ENCODE measurements at places on chromosomes 2 and 18.
A peak's percentile ranks its signal among the peaks of the same experiment; 100 is the strongest.

DNA sequence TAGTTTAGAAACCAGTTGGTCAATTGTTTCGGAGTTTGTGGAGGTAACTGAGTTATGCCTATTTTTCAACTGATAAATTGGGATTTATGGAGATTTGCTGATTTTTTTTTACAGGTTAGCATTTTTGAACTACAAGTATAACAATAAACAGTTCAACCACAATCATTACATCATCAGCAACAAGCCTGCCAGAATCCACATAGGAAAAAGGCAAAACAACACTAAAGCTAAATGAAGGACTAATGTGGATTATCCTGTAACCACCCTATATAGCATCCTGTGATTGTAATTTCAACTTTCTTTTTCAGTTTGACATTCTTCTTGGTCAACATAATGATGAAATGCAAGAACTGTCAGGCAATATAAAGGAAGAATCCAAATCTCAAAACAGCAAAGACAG lies 76.5 kb downstream of the CCDC102B start:
- DNase-seq, result peak; percentile 1

DNA sequence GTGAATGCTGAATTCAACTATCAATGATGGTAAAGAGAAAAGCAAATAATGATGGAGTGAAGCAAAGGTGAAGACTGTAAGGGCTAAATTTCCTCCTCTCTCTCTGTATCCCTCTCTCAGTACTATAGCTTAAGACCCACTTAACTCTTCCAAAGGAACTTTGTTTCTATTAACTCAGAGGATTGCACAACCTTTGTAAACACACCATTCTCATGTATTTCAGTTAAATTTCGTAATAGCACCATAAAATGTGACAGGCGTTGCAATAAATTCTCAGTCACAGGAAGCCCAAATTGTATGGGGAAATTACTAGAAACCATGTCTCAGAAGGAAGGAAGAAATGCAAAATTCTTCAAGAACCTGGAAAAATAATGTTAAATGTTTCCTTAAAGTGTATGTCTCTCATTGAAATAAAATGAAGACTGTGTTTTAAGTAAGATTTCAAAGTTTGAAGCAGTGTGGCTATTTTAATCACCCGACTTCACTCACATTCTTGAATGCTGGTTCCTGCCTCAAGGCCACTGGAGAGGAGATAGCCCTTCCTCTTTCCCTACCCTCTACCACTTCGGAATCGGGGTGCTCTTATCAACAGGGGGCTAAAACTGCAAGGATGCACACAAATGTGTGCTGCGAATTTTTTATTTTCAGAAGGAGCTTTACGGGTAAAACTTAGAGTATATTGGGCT lies 112.1 kb downstream of the FTCDNL1 start:
- peak; percentile 61 for DNase-seq

DNA sequence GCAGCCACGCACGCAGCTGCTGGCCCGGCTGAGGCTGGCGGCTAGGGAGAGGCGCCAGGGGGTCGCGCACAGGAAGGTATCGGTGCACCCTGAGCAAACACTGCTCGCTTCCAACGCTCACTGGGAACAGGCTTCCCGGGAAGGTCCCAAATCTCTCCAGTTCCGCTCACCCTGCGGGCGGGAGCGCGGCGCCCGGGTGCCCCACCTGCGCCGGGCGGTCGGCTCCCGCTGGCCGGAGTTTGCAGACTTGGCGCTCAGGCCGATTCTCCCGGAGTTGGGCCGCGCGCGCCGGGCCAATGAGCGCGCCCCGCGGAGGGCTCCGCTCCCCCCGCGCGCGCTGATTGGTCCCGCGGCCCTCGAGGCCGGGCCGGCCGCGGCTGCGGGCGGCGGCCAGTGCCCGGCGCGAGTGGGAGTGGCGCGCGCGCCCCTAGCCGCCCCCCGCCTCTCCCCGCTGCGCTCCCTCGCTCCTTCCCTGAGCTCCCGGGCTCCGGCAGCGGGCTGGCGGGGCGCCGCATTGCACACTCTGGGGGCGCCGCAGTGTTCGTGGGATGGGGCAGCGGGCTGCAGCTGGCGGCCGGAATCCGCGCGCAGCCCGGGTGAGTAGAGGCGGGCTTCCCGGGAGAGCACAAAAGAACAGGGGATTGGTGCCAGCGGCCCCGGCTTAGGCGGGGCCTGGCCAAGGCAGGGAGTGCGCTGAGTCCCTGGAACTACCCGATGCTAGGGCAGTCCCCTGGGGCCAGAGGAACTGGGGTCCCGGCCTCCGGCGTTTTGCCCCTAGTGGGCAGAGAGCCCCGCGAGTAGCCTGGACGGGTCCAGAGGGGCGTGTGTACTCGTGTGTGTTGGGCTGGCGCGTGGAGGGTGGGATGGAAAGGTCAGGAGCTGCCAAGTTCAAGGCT lies at the start of gene LYPD6:
LYPD6 (plus strand) TSS at position 461 of the 896 bp plus-strand sequence. CDS start 107,122 bp downstream, outside the sequence.
- DNase-seq, result peak; percentile 70

DNA sequence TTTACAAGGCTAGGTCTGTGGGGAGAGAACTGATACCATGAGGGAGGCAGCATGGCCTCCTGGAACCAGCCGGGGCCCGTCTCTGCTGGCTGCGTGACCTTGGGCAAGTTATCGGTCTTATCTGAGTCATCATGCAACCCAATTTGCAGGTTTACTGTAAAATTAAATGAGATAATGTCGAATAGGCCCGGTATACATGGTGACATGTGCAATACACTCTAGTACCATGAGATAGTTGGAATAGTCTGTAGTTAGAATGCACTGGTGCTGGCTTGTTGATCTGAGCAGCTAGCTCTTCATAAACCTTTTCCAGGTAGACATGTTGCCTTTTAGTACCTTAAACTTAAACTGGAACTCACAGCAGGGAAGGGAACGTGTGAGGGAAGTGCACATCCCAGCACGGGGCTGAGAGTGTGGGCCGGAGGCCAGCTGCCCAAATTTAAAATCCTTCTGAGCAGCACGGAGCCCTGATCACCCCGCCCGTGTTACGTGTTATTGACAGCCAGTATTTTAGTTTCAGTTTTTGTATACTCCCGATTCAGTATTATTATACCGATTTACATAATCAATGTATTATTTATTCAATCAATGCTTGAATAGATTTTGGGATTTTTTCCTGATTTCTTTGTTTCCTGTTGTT lies 72.4 kb upstream of the HS6ST1 start:
- DNase-seq, result no peak

DNA sequence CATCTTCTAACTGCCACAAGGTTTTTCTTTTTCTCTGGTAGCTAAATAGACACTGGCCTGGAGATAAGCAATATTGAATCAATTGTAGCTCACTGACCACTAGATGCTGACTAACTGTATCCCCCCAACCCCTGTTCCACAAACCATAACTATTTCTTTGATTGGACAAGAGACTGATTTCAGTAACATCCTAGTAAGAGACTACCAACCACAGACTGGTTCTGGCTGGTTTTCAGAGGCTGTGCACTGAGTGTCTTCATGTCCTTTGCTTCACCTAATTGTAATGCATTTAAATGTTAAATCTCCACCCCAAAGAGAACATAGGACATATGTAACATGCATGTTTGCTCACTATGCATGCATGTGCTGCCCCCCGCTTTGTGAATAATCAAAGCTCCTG lies 3.2 kb upstream of the AAK1 start:
- DNase-seq, result no peak

DNA sequence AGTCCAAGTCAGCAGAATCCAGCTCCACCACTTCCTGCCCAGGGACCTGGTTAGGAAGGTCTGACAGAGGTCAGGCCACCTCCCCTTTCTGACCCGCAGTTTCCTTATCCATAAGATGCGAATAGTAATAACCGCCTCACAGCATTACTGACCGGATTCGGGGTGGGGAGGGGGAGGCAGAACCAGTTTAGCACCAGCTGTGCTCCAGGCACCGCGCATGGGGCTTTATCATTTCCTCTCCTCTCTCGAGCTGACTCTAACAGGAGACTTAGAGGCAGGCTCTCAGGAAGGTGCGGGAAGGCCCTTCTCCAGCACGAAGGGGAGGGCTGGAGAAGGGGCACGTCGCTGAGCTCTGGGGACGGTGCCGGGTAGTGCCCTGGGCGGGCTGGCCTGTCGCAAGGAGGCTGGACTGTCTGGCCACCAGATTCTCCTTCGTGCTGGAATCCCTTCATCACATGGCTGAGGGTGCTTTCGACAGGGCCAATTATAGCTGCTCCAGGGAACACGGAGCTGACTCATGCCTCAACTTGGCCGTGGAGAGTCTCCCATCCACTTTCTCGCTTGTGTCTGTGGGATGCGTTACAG lies 5.7 kb downstream of the EHD3 start:
- peak; percentile 77 for DNase-seq

DNA sequence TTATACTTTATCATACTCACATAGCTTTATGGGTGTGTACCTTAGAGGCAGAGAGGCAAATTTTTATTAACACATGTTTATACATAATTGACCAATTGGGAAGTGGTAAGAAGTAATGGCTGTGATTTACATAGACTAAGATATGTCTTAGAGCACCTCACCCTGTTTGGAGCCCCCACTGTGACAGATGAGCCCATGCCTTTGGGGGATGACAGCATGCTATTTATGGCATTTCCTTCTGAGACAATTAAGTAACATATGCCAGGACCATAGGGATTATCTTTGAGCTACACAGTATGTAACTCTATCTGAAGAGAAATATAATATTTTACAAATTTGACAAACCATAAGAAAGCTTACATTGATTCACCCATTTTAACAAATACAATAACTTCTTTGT lies 1655.3 kb upstream of the ACVR2A start:
- no peak for DNase-seq

DNA sequence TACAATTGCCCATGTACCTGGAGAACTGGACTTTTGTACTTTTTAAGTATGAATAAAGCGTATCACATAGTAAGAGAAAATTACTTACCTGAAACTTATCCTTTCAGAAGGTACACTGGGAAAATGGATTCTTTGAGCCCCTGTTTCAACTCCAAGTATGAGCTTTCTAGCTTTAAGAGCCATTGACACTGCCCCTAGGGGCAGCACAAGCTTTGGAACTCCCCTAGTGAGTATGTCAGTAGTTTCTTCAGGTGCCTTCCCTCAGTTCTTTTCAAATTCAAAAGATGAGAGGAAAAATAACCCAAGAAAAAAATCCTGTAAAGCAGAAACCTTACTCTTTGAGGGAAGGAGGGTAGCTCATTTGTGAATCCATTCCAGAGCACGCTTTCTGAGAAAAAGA lies 124.1 kb downstream of the MEMO1 start:
- no peak for DNase-seq

DNA sequence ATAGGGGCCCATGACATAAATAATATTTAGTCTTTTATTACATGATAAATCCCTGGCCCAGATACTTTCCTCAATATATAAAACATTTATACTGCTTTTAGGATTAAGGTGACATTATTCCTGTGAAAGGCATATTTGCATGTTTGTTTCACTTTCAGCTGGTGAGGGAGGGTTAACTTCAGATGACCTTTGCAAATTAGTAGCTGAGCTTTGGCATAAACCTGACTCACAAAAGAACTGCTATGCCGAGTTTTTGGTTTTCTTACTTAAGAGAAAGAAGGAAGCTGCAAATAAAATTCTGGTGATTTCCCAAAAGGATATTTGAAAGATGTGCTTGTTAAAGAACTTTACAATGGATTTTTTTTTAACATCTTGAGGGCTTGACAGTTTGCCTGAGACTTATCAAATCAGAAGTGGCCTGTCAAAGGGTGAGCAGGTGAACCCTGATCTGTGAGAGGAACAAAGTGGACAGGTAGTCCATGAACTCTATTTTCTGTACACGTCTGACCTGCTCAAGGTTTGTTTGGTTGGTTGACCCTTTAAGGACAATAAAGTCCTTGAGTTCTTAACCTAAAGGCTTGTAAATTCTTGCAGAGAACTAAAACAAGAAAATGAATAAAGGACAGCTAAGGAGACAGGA lies 93.5 kb downstream of the FAM124B start:
- no peak for DNase-seq

GRCh38 chr2:225668606-225669266 lies 269.2 kb downstream of the NYAP2 start:
- peak; percentile 72 for DNase-seq

DNA sequence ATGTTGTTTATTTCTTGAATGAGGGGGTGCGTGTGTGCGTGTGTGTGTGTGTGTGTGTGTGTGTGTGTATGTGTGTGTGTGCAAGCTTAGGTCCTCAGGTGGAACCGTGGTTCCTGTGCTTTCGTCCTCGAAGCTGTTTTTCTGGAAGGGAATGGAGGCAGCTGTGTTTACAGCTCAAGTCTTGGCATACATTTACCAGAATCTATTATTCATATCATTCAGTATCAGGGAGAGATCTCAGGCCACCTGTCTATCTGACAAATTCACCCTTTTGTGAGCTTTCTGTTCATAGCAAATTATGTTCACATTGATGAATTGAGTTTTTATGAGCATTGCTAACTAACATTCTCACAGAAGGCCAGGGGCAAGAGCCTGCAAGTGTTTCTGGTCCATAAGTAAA lies 550.4 kb downstream of the ARHGAP15 start:
- no peak for DNase-seq

DNA sequence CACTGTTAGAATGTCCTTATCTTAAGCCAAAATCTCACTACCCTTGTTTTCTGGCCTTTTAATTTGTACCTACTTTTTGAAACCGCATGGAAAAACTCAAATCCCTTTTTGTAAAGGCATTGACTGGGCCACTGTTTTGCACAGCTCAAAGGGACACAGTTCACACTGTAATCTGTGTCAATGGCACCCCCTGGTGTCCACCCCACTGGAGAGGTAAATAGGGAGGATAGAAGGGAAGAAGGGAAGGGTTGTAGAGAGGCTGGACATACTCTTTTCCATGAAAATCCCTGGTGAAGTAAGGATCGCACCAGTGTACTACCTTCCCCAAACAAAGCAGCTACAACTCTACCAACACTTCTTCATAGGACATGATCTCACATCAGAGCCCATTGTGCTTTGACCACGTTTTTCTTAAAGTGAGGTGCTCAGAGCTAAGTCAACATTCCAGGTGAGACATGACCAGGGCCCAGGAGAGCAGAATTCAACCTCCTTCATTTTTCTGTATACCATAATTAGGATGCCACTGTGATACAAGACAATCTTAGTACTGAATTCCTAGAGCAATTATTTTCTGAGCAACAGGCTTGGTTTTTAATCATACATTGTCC lies 92.4 kb upstream of the RMDN2 start:
- DNase-seq, result peak; percentile 85

DNA sequence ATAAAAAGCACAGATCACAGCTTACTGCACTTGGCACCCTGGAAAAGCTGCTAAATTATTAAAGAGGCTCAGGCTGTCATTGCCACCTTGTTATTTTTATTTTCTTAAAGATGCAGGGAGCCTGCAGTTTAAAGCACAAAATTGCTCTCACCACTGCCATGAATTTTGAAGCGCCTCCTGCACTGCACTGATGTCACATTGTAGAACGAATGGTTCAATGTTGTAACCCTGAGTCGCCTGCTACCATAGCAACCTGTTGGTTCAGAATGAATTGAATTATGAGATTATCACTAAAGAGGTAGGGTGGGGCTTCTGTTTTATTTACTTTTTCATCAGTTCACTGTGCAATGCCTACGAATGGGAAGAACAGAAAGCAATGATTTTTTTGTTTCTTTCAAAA lies 16.5 kb downstream of the SCG2 start:
- DNase-seq, result peak; percentile 27

Data from AG10803 (cell line).